ENCODE measurements at places on chromosomes 6 and 20. TPM values are rescaled to one million over a fixed set of nuclear protein-coding genes. Genes with fewer than 3 reads are reported as not detected.

DNA sequence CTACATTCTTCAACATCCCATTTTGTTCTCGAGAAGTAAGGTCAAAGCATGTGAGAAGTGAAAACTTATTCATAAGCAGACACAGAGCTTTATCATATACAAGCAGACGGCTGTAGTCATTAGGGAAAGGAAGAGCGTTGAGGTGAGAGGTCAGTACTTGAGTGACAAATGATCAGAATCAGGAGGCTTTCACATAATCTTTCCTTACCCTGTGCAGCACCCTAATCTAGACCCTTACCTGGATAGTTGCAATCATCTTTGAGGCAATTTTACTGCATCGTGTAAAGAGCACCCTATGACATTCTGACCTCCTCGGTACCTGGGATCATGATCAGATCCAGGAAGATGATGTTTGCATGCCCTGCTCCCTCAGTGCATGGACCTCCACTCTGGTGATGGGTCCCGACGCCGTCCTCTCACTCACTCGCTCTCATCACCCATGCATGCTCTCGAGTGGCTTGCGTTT is 62.7 kb downstream of the RNF182 start:
- no peak overlapping the region for H3K27ac ChIP-seq
- H3K27me3 ChIP-seq = no peaks in the 10 kb centered on the region
- H3K4me3 ChIP-seq = no peak overlapping the region
- H3K4me1 ChIP-seq = no peaks in the 10 kb centered on the region

- no peak overlapping the region for H3K4me3 ChIP-seq
- peak; percentile 82 for DNase-seq
- H3K4me1 ChIP-seq = no peaks in the 10 kb centered on the region
- H3K27me3 ChIP-seq = no peaks in the 10 kb centered on the region
- no peak overlapping the region for H3K27ac ChIP-seq
These were observed 24.3 kb downstream of the TMEM74B start for GRCh38 chr20:1160496-1160895.

- H3K36me3 ChIP-seq = no peaks in the 10 kb centered on the region
- H3K4me1 ChIP-seq = no peaks in the 10 kb centered on the region
- H3K4me3 ChIP-seq = no peak overlapping the region
These were observed 158.8 kb downstream of the CDK19 start for GRCh38 chr6:110656492-110656891.

DNA sequence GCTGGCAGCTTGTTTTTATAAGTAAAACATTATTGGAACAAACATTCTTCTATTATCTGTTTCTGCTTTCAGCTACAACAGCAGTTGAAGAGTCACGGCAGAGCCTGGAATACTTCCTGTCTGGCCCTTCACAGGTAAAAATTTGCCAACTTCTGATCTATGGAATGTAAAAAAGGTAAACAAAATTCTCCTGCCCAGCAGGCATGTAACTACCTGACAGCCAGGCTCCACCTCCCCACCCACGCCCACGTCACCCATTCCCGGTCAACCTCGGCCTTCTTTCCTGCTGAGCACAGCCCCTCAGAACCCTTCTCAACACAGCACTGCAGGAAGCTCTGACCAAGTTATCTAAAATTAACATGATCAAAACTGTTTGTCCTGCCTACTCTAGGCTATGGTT is 166.0 kb downstream of the DLL1 start:
- peaks cover 8% of the 10 kb centered on the region for H3K4me1 ChIP-seq
- DNase-seq = no peak
- no peaks in the 10 kb centered on the region for H3K27me3 ChIP-seq
- no peak overlapping the region for H3K4me3 ChIP-seq
- H3K36me3 ChIP-seq = no peaks in the 10 kb centered on the region

- no peaks in the 10 kb centered on the region for H3K36me3 ChIP-seq
- H3K27me3 ChIP-seq = no peaks in the 10 kb centered on the region
- H3K27ac ChIP-seq = no peak overlapping the region
- DNase-seq = no peak
- H3K4me1 ChIP-seq = no peaks in the 10 kb centered on the region
These were observed 25.3 kb upstream of the CTAGE9 start for GRCh38 chr6:131736003-131736596.

GRCh38 chr6:41054511-41054910 is 1.5 kb downstream of the APOBEC2 start:
- H3K27ac ChIP-seq = peak overlapping the region; percentile 60
- H3K4me3 ChIP-seq = no peak overlapping the region
- peaks cover 64% of the 10 kb centered on the region for H3K4me1 ChIP-seq
- DNase-seq = no peak

DNA sequence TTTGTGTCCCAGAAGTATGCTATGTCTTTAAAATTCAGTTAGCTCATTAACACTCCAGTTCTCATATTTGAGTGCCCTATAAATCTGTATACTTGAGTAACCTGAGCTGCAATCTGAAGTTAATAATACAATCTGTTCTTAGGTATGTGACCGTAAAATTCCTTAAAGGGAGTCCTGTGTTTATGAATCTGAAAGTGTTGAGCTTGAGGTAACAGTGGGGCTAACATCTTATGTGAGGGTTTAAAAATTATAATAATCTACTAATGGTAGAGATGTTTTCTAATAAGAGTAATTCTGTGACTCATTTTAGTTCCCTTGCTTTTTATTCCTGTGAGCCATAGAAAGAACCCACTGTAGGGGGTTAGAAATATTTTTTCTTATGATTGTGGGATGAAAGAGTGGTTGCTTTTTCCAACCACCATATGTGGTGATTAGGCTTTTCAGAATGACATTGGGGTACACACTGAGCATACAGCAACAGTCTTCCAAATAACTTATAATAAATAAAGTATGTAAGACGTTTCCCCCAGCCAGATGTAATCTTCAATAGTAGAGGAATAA is 121.2 kb downstream of the BCKDHB start:
- no peak overlapping the region for H3K4me3 ChIP-seq
- no peaks in the 10 kb centered on the region for H3K27me3 ChIP-seq
- no peaks in the 10 kb centered on the region for H3K4me1 ChIP-seq

- no peaks in the 10 kb centered on the region for H3K36me3 ChIP-seq
- H3K27me3 ChIP-seq = no peaks in the 10 kb centered on the region
- peaks cover 29% of the 10 kb centered on the region for H3K4me1 ChIP-seq
- H3K4me3 ChIP-seq = no peak overlapping the region
- no peak overlapping the region for H3K27ac ChIP-seq
These were observed 72.1 kb downstream of the RSPO3 start for GRCh38 chr6:127190552-127190951.

DNA sequence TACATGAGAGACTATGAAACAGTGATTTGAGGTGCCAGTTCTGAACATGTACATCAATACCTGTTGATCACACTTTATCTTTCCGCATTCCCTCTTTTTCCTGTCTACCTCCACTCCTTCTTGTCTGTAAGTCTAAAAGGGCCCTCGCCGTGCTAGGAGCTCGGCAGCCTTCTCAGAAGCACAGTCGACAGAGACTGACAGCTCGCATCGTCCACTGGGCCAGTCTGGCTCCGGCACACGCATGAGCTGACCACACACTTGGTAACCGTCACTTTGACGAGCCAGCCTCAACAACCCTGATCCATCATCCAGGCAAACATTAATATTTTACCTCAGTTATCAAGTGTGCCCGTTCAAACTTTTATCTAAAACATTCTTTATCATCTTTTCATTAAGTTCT is 265.3 kb downstream of the TFAP2A start:
- H3K27me3 ChIP-seq = no peaks in the 10 kb centered on the region
- no peak for DNase-seq
- H3K4me3 ChIP-seq = no peak overlapping the region
- H3K4me1 ChIP-seq = peaks cover 6% of the 10 kb centered on the region

- H3K27ac ChIP-seq = no peak overlapping the region
- H3K27me3 ChIP-seq = no peaks in the 10 kb centered on the region
- H3K36me3 ChIP-seq = no peaks in the 10 kb centered on the region
- peaks cover 13% of the 10 kb centered on the region for H3K4me1 ChIP-seq
- DNase-seq = no peak
These were observed 69.2 kb upstream of the SIRPA start for GRCh38 chr20:1825938-1826445.

- no peak overlapping the region for H3K4me3 ChIP-seq
- DNase-seq = no peak
- H3K4me1 ChIP-seq = no peaks in the 10 kb centered on the region
- H3K36me3 ChIP-seq = no peaks in the 10 kb centered on the region
- no peaks in the 10 kb centered on the region for H3K27me3 ChIP-seq
- H3K27ac ChIP-seq = no peak overlapping the region
These were observed 124.3 kb downstream of the IPCEF1 start for GRCh38 chr6:154232013-154232910.

GRCh38 chr20:17653835-17654648 is 28.0 kb downstream of the RRBP1 start:
- H3K4me3 ChIP-seq = no peak overlapping the region
- no peak for DNase-seq
- peaks cover 25% of the 10 kb centered on the region for H3K4me1 ChIP-seq
- H3K27me3 ChIP-seq = no peaks in the 10 kb centered on the region
- H3K36me3 ChIP-seq = peaks cover 27% of the 10 kb centered on the region

- no peak overlapping the region for H3K27ac ChIP-seq
- DNase-seq = no peak
- no peaks in the 10 kb centered on the region for H3K36me3 ChIP-seq
- H3K27me3 ChIP-seq = no peaks in the 10 kb centered on the region
- H3K4me3 ChIP-seq = no peak overlapping the region
- peaks cover 45% of the 10 kb centered on the region for H3K4me1 ChIP-seq
These were observed 19.2 kb upstream of the MRPS18A start for GRCh38 chr6:43706788-43707187.

GRCh38 chr6:152552616-152553209 is 84.4 kb downstream of the SYNE1 start:
- H3K36me3 ChIP-seq = no peaks in the 10 kb centered on the region
- no peaks in the 10 kb centered on the region for H3K27me3 ChIP-seq
- H3K4me3 ChIP-seq = no peak overlapping the region
- no peaks in the 10 kb centered on the region for H3K4me1 ChIP-seq
- no peak overlapping the region for H3K27ac ChIP-seq

DNA sequence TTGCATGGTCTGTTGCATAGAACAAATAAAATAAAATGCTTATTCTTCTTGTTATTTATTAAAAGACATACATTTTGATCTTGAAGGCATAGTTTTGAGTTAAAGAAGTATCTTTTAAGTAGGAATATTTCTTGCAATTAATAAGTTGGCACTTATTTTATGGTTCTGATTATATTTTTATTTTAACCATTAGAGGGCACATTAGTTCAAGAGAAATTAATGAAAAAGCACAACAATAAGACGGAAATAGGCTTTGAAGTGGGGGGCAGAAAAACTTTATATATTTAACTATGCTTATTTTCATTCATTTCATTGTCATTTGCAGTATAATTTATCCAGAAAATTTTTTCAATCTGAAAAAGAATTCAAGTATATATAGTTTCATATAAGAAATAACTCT is 44.2 kb upstream of the MAP3K7 start:
- no peak overlapping the region for H3K4me3 ChIP-seq
- DNase-seq = no peak
- H3K36me3 ChIP-seq = no peaks in the 10 kb centered on the region
- no peaks in the 10 kb centered on the region for H3K4me1 ChIP-seq
- H3K27me3 ChIP-seq = no peaks in the 10 kb centered on the region

DNA sequence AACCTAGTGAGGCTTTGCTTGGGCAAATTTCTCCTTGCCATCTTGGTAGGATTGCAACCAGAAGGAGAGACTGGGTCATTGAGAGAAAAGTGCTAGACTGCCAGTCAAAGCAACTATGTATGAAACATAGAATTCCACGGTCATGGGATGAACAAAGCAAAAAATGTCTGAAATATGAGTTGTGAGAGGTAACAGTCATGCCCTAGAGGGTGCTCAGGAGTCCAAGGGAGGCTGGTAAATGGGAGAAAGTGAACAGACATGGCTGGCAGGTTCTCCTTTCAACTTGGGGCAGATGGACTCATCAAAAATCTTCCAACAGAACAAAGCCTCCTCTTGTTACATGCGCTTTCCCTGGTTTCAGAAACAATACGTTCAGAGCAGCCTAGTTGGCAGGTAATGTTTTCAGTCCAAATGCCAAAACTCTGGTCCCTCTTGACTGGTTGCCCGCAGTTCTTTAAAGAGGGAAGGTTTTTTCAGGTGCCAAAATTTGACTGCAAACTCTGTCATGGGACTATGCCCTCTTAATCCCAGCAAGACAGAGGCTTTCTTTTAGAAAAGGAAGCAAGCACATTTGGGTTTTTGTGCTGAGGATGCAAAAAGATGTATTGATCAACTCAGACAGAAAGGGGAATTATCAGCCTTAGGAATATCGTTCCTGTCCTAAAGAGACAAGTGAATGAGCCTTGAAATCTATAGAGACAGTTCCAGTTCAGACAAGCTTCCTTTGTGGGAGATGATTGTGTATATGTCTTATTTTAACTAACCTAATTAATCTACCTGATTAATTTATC is 68.5 kb upstream of the SASH1 start:
- no peaks in the 10 kb centered on the region for H3K4me1 ChIP-seq
- H3K27ac ChIP-seq = no peak overlapping the region
- no peaks in the 10 kb centered on the region for H3K27me3 ChIP-seq
- no peak overlapping the region for H3K4me3 ChIP-seq

DNA sequence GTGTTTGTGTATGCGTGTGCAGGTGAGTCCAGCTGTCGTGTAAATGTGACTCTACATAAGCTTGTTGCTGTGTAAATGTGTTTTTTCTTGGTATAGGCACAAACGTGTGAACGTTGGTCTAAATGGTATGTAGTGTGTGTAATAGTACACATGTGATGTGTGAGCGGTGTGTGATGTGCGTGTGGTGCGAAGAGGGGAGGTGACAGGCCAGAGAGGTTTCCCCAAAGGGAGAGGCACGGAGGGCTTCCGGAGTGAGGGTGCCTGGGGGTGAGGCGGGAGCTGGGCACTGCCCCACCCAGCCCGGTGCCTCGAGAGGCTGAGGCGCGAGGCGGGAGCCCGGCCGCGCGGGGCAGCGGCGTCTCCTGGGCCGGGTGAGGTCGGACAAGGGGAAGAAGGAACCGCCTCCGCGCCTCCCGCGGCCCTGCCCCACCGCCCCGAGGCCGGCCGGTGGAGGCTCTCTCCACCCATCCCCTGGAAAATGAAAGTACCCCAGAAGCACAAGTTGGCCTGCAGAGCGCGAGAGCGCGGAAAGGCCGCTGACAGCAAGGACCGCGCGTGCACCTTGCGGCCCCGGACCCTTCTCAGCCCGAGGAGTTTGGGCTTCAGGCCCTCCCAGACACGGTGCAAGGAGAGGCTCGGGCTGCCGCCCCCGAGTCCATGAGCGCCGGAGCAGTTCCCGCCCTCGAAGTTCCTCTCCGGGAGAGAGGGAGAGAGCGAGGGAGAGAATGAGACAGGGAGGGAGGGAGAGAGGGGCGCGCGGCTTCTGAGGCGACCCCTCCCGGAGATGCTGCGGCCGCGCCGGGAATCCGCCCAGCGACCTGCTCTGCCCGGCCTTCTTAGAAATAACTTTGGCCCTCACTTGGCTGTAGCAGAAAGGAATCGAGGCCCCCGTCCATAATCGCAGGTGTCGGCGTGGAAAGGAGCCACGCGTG is 43.2 kb upstream of the OSTM1 start:
- peaks cover 47% of the 10 kb centered on the region for H3K4me1 ChIP-seq
- DNase-seq = peak; percentile 89
- no peaks in the 10 kb centered on the region for H3K36me3 ChIP-seq
- no peak overlapping the region for H3K27ac ChIP-seq
- peaks cover 72% of the 10 kb centered on the region for H3K27me3 ChIP-seq
- peak overlapping the region; percentile 68 for H3K4me3 ChIP-seq

GRCh38 chr6:17250237-17250636 is 30.9 kb upstream of the RBM24 start:
- DNase-seq = no peak
- H3K27ac ChIP-seq = no peak overlapping the region
- H3K4me1 ChIP-seq = no peaks in the 10 kb centered on the region
- no peaks in the 10 kb centered on the region for H3K27me3 ChIP-seq
- H3K36me3 ChIP-seq = no peaks in the 10 kb centered on the region

- peak overlapping the region; percentile 70 for H3K4me3 ChIP-seq
- no peak for DNase-seq
- H3K27me3 ChIP-seq = no peaks in the 10 kb centered on the region
- no peaks in the 10 kb centered on the region for H3K36me3 ChIP-seq
These were observed 68.6 kb upstream of the PRSS16 start for GRCh38 chr6:27178860-27179259.

Gene ZNF831
- total RNA-seq = 0.34 TPM

Gene HAO1
- not detected for total RNA-seq

Gene CLVS2
- 0.17 TPM for total RNA-seq

All from esophagus muscularis mucosa (tissue), 4 donors.